ENCODE measurements at places on chromosomes 7 and 10. TPM values are rescaled to one million over a fixed set of nuclear protein-coding genes. Genes with fewer than 3 reads are reported as not detected.

- DNase-seq = no peak
Measured at GRCh38 chr10:60757420-60757895, 20.8 kb upstream of the CDK1 start.

DNA sequence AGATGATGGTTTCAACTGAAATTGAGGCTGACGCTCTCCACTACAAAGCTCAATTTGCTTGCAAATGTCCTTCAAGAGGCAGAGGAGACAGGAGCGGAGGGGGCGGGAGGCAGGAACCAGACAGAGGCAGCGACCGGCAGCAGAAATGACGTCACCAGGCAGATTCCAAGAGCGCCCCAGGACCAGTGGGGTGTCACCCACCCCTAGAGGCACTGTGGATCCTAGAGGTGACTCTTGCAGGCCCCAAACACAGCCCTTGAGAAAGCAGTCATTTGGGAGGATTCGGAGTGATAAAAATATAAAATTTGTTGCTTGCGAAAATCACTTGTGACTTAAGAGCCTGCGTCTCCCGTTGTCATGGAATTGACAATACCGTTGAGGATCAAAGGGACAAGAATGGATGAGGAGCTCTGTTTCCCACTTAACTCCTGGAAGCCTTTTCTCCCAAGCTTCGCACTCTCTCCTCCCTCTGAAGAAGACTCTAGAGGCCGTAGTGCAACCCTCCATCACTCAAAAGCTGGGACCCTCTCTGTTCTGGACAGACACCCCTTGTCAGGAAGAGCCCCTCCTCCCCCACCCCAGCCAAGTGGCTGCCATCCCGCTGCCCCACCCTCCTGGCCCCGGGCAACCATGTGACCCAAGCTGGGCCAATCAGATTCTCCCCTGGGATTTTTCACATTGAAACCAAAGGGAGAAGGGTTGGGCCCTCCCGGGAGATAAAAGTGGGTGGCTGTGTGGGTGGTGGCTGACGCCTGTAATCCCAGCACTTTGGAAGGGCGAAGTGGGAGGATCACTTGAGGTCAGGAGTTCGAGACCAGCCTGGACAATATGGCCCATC, 16.3 kb upstream of the SLC29A4 start:
- DNase-seq = no peak

The ANKRD30A gene
- total RNA-seq = not detected

GRCh38 chr10:99365736-99366135, 36.6 kb downstream of the CNNM1 start:
- no peak for DNase-seq

GRCh38 chr7:129366-130221, 62.8 kb upstream of the FAM20C start:
- no peak for DNase-seq

DNA sequence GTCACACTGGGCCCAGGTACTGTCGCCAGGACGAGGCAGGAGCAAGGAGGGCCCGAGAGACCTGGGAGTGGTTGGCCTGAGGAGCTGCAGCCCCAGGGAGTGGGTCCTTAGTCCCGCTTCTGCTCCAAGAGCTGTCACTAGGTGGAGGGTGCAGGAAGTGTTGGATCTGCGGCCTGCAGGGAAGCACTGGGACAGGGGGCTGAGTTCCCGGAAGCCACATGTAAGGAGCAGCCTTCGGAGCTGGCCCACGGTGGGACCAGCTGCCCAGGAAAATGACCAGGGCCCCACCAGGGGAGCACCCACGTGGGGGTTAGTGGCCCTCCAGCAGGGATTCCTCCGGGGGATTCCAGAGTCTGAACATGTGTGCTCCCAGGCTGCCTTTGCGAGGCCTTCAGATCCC, 9.2 kb upstream of the AQP1 start:
- DNase-seq = no peak

DNA sequence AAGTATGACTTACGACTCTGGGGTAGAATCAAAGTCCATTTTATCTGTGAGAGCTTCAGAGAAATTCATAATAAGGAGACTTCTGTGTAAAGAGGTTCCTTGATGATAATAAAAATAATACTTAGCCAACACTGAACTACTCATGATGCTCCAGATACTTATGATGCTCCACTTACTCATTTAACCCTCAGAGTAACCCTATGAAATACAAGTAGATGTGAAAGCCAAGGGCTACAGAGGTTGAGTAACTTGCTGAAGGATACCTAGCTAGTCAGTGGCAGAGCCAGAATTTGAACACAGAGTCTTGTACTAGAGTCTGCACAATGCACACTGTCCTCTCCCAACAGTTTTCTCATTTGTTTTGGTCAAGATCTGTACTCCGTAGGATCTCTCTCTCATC, 89.5 kb downstream of the HECW1 start:
- no peak for DNase-seq

The ITIH5 gene
- not detected for total RNA-seq

The OR9A2 gene
- not detected for total RNA-seq

The OPN4 gene
- total RNA-seq = not detected

The CFAP69 gene
- total RNA-seq = 4.4 TPM
